ENCODE measurements at places on chromosomes 6 and 20.

- ATAC-seq = no peak
Observed at GRCh38 chr6:54710456-54710855, 136.1 kb upstream of the FAM83B start.

- ATAC-seq = no peak
Observed at GRCh38 chr20:41632896-41633295, 14.7 kb upstream of the CHD6 start.

DNA sequence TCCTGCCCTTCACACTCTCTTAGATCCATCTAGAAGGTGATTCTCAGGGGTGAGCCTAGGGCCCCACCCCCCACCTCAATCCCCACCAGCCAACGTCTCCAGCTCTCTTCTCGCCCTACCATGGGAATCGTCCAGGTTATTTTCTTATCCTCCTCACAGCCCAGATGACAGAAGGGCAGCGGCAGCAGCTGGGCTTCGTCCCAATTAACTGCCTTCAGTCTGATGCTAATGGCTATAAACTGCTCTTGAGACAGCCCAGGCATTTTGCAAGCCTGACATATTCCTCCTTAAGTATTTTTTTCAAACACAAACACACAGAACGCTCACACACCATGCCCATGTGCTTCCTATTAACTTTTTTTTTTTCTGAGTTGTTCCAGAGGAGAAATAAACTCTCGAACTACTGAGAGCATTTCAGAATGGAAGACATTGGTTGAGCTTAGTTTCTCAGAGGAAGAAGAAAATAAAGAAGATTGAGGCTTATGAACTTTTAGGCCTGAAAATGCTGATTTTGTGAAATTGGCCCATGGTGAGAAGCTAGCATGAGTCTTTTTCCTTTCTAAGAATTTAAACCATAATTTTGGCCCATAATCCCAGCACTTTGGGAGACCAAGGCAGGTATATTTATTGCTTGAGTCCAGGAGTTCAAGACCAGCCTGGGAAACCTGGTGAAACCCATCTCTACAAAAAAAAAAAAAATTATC is 124.6 kb downstream of the EYA2 start:
- ATAC-seq = no peak

- no peak for ATAC-seq
Observed at GRCh38 chr6:90005048-90005827, 111.0 kb downstream of the GJA10 start.

GRCh38 chr6:129429956-129430355 is 280.0 kb downstream of the ARHGAP18 start:
- no peak for ATAC-seq

GRCh38 chr6:122663981-122664380 is 53.8 kb downstream of the PKIB start:
- no peak for ATAC-seq

- no peak for ATAC-seq
Observed at GRCh38 chr6:108575905-108576494, 15.3 kb downstream of the FOXO3 start.

DNA sequence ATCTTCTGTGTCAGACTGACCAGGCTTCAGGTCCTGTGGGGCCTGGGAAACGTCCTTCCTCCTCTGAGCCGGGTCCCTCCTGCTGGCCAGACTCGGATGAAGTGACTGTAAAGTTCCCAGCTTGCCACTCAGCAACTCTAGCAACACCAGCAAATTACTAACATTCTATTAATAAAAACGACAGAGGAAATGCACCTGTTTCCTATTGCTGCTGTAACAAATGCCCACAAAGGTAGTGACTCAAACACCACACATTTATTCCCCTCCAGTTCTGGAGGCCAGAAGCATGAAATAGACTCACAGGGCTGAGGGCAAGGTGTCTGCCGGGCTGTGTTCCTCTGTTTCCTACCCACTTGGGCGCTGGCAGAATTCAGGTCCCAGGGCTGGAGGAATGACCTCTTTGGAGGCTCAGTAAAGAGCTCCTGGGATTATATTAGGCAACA is 48.8 kb downstream of the CTCFL start:
- ATAC-seq = no peak

DNA sequence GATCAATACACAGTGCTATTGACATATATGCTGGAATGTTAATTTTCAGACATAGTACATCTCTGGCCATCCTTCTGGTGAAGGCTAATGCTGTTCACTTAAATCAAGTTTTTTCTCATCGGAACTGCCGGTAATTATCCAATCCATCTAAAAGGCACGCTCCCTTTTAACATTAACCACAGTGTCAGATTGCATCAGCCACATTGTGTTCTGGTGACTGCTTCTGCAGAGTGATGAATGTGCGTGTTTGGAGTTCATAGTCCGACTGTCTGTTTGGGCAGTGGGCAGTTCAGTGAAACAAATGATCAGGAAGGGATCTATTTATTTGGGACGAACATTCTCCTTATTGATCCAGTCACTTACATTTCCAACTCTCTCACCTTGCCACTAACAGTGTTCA is 49.5 kb downstream of the SOBP start:
- ATAC-seq = no peak

DNA sequence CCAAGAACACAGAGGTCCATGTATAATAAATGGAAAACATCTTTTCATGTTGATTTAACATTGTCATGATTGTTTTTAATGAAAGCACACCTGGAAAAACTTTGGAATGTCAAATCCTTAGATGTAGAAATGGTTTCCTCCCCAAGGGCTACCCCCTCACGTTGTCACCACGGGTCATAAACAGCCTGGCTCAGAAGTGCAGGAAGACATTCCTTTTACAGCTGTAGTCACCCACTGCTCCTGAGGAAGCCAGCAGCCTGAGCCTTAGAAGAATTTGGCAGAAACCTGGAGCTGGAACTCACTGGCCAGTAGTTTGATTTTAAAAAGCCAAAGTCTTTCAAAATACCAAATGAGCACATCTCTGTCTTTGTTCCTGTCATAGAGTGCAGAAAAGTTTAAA is 23.7 kb downstream of the ADGRF5 start:
- ATAC-seq = no peak

GRCh38 chr6:29887330-29887818 is 55.0 kb upstream of the HLA-A start:
- peak; percentile 47 for ATAC-seq

DNA sequence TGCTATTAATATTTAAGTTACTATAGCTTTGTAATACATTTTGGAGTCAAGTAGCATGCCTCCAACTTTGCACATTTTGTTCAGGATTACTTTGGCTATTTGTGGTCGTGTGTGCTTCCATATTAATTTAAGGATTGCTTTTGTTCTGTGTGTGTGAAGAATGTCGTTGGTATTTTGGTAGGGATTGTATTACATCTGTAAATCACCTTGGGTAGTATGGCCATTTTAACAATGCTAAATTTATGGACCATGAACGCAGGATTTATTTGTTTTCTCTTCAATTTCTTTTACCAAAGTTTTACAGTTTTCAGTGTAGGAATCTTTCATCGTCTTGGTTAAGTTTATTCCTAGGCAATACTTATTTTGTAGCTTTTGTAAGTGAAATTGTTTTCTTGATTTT is 758.0 kb downstream of the FRK start:
- no peak for ATAC-seq

- no peak for ATAC-seq
Observed at GRCh38 chr20:34190262-34190661, 51.0 kb upstream of the ASIP start.

GRCh38 chr6:164396071-164397047 is 913.0 kb downstream of the C6orf118 start:
- ATAC-seq = no peak

- ATAC-seq = no peak
Observed at GRCh38 chr6:161169035-161169434, 104.8 kb downstream of the AGPAT4 start.

- no peak for ATAC-seq
Observed at GRCh38 chr6:138442663-138443062, 38.6 kb downstream of the HEBP2 start.

DNA sequence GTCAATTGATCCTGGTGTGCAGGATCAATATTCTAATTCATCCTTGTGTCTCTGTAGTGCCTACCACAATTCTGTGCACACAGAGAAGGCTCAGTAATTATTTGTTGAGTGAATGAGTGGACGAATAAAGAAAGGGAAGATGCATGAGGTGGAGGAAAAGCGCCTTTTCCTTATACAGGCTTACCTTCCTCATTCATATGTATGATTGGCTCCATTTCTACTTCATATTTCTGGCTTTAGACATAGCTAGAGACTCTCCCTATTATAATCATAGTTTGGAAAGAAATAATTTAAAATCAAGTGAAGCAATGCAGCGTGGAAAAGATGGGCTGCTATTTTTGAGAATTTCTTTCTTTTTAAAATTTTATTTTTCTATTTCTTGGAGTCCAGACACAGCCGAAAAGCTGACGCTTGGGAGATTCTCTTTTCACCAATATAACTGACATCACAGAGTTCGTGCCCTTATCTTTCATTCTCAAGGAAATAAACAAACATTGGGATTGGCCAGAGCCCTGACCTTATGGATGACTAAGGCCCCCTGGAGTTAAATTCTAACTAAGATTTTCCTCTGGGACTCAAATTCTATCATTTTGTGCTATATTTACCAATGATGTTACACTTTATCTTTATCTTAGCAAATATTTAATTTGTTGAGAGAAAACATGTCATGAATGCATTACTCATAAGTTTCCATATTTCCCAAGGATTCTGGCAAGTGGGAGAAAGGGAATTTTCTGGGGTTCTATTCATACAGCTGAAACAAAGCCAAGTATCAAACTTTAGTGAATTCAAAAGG is 48.1 kb downstream of the PRL start:
- ATAC-seq = no peak
